Activated CD8-positive, alpha-beta T cell treated with anti-CD3 and anti-CD28 coated beads, Interleukin-2, amount 10 ng/mL, durations not matched to agents 7 days and 5 days (primary cell): ENCODE measurements at places on chromosomes 16 and 17.

GRCh38 chr17:18038149-18038850 is 668 bp downstream of the ATPAF2 start:
- DNase-seq, result no peak

DNA sequence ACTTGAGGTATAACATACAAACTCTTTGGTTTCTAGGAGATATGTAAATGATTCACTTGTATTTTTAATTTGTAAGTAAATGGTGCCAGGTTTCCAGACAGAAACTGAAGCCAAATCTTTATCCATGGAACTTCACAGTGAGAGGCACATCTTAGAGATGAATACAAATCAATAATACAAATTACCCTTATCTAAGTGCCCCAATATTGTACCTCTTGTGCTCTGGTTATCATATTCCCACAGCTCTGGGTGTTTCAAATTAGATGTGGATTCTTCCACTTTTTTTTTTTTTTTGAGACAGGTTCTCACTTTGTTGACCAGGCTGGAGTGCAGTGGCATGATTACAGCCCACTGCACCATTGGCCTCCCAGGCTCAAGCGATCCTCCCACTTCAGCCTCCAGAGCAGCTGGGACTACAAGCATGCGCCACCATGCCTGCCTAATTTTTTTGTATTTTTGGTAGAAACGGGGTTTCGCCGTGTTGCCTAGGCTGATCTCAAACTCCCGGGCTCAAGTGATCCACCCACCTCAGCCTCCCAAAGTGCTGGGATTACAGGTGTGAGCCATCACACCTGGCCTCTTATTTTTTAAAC is 38.0 kb upstream of the DHX40 start:
- no peak for DNase-seq

DNA sequence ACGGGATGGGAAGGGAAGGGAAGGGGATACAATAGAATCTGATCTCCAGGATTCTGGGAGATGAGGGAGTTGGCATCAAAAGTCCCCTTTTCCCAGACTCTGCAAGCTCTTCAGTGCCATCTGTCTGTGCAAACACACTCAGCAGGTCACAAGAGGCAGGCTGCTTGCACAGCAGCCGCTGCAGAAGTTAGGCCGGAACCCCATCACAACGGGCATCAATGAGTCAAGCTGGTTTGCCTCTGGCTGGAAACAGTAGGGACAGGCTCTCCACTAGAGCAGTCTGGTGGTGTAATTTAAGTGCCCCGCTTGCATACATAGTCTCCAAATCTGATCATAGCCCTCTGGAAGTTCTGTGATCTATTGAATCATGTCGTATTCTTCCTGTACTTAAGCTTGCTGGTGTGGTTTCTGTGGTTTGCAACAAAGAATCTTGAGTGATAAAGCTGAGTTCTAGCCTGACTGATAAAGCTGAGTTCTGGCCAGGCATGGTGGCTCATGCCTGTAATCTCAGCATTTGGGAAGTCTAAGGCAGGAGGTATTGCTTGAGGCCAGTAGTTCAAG is 33.7 kb upstream of the KDM8 start:
- peak; percentile 84 for DNase-seq

- DNase-seq, result no peak
These were observed 9.1 kb downstream of the TSPOAP1 start for GRCh38 chr17:58319173-58320162.

GRCh38 chr16:28151180-28151579 is 60.6 kb downstream of the XPO6 start:
- DNase-seq, result no peak

GRCh38 chr17:10197721-10198508 is 491 bp downstream of the GAS7 start:
- DNase-seq, result no peak

- no peak for DNase-seq
These were observed 123.9 kb upstream of the LHX1 start for GRCh38 chr17:36813357-36813756.

GRCh38 chr17:80482555-80483308 is 6.3 kb upstream of the NPTX1 start:
- no peak for DNase-seq

DNA sequence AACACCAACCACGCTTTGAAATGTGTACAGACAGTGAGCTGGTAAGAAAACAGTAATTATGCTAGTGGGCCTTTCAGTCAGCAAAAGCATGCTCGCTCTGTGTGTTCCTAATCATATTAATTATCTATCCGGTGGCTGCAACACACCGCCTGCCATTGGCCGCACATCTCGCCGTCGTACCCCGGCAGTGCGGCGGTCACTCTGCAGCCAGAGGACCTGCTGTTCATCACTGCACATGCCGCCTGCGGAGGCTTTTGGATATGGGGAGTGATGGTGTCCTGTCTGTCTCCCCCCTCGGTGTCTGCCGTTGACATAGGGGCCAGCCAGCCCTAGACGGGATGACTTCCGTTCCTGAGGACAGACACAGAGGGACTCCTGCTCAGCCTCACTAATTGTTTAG is 68.5 kb downstream of the RPA1 start:
- DNase-seq, result no peak

GRCh38 chr17:36717088-36717487 is 115.7 kb downstream of the MRM1 start:
- no peak for DNase-seq

DNA sequence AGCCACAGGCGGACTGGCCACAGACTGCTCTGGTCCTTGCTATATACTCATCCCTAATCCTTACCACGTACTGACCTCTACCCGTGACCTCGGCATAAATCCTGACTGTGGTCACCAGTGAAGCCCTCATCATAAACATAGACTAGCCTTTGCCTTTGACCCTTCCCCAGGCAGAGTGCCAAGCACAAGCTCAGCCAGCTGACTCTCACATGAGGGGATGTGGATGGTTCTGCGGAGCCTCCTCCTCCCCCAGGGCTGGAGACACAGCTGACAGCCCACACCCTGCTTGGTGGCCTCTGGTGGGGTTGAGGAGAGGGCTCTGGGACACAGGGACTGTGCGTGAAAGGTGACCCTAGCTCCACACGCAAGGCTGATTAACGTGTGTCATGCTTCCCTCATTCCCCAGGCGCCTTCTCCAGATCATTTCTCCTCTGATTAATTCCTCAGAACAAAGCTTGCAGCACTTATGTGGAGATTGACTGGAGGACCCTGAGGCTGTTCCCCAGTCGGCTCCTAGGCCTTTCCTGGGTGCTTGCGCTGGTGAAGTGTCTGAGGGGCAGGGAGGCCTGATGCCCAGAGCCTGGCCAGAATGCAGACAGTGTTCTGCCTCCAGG is 241.5 kb upstream of the NLRP1 start:
- DNase-seq, result no peak

- DNase-seq, result no peak
These were observed 21.2 kb downstream of the SMG6 start for GRCh38 chr17:2282297-2282873.

- no peak for DNase-seq
These were observed 74.0 kb downstream of the TANC2 start for GRCh38 chr17:63039899-63040602.

- DNase-seq, result no peak
These were observed 174.6 kb upstream of the RPH3AL start for GRCh38 chr17:527247-527646.

- no peak for DNase-seq
These were observed 14.1 kb downstream of the ALDH3A1 start for GRCh38 chr17:19733953-19734526.

GRCh38 chr17:78892520-78892919 is 10.5 kb downstream of the CEP295NL start:
- no peak for DNase-seq

DNA sequence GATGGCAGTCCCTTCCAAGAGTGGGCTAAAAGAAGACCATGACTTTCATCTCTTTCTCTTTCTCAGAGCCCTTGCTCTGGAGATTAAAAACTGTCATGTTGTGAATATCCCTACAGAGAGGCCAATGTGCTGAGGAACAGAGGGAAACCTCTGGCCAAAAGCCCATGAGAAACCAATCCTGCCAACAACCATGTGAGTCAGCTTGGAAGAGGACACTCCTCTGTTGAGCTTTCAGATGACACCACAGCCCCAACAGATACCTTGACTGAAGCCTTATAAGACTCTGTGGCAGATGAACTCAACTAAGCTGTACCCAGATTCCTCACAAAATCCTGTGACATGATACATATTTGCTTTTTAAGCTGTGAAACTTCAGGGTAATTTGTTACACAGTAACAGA is 19.6 kb downstream of the CPPED1 start:
- DNase-seq, result no peak

GRCh38 chr16:77165006-77165405 is 26.0 kb upstream of the MON1B start:
- no peak for DNase-seq

DNA sequence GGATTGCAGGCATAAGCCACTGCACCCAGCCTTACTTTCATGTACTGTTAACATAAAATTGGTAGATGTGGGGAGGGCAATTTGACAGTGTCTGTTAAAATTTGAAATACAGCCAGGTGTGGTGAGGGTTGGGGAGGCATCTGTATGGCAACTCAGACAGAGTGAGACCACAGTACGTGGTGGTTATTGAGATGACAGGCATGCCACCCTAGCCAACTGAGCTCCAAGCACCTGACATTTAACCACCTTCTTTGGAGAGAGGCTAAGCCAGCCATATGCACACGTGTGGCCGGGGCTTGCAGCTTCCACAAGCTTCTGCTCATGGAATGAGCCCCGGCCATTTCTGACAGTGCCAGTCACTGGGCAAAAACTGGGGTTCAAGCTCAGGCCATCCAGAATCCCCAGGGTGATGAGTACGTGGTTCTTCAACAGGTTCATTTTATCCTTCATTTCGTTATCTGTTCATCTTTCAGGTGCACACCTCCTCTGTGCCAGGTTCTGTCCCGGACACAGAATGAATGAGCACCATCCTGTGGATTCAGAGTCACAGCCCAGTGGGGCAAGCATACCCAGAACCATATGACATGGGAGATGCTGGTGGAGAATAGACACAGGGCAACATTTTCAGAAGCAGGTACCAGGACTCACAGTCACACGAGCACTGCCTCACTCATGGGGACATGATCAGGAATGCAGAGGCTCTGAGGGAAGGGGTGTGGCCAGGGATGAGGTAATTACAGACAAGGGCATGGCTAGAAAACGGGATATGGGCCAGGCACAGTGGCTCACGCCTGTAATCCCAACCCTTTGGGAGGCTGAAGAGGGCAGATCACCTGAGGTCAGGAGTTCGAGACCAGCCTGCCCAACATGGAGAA is 36.2 kb downstream of the C16orf82 start:
- DNase-seq, result no peak

GRCh38 chr17:6915620-6916019 is 80.2 kb upstream of the ALOX12 start:
- DNase-seq, result no peak

DNA sequence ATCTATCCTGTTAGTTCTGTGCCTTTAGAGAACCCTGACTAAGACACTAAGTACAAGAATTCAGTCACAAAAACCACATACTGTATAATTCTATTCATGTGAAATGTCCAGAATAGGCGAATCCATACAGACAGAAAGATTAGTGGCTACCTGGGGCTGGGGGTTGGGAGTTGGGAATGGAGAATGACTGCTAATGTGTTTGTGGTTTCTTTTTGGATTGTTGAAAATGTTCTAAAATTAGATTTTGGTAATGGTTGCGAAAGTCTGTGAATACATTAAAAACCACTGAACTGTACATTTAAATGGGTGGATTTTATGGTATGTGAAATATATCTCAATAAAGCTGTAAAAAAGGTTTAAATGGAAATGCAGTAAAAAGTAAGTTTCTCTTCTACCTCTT is 80.4 kb upstream of the AKTIP start:
- no peak for DNase-seq

DNA sequence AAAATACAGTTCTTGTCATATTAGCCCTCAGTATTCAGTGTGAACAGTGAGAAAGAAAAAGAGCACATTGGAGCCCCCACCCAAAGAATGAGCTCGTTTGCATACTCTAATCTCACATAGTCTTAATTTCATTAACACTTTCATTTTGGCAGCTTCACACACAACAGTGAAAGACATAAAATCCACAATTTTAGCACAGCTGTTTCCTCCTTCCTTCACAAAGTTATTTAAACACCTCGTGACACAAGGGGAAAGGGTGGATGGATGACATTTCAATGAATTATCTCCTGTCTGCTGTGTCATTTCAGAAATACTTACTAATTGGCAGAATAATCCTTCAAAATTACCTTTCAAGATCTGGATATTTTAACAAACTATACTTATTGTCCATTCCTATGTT is 299.3 kb downstream of the KCNJ2 start:
- no peak for DNase-seq

GRCh38 chr17:40539711-40540411 is 25.4 kb downstream of the CCR7 start:
- no peak for DNase-seq

- DNase-seq, result no peak
These were observed 164.2 kb downstream of the CNTNAP4 start for GRCh38 chr16:76441391-76441790.

DNA sequence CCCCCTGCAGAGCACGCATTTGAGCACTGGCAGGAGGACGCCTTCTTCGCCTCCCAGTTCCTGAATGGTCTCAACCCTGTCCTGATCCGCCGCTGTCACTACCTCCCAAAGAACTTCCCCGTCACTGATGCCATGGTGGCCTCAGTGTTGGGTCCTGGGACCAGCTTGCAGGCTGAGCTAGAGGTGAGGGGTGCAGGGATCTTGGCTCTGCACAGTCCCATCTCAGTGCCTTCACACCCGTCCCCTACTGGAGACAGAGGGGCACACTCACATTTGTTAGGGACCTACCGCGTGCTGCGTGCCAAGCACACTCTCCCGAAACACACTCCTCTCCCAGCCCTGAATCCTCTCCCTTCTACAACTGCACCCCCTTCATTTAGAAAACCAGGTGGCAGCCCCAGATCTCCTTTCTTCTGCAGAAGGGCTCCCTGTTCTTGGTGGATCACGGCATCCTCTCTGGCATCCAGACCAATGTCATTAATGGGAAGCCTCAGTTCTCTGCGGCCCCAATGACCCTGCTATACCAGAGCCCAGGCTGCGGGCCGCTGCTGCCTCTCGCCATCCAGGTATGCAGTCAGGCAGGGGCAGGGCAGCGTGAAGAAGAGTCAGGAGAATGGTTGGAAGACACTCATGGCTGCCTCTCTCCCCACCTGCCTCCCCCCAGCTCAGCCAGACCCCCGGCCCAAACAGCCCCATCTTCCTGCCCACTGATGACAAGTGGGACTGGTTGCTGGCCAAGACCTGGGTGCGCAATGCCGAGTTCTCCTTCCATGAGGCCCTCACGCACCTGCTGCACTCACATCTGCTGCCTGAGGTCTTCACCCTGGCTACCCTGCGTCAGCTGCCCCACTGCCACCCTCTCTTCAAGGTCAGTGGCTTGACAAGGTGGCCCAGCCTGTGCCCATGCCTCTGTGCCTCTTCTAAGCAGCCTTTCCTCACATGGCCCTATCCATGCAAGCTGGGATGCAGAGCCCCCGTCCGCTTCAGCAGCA is 6.3 kb downstream of the ALOX15B start:
- no peak for DNase-seq

- no peak for DNase-seq
These were observed 262.3 kb downstream of the C16orf95 start for GRCh38 chr16:87054856-87055255.

- peak; percentile 89 for DNase-seq
These were observed 11.8 kb downstream of the ENDOV start for GRCh38 chr17:80426671-80427326.

- DNase-seq, result no peak
These were observed 37.4 kb downstream of the ZDHHC7 start for GRCh38 chr16:84973776-84974523.

GRCh38 chr17:13490427-13490826 is 111.3 kb downstream of the HS3ST3A1 start:
- DNase-seq, result no peak
